ENCODE measurements at places on chromosomes 7 and 10.

DNA sequence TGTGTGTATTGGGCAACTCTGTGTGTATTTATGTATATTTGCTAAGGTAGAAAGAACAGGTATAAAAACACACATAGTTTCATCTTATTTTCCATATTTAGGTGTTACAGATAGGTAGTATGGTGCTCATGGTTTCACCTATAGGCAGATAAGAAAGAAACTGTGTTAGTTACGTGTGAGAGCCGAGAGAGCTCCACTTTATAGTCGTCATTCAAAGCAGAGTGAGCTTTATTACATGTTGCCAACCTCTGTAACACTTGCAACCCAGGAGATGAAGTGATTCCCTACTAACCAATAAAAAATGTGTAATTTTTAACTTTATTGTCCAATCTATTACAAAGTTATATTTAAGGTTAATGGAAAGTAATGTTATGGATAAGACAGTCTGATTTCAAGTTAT is 121.3 kb downstream of the AGMO start:
- DNase-seq, result no peak

DNA sequence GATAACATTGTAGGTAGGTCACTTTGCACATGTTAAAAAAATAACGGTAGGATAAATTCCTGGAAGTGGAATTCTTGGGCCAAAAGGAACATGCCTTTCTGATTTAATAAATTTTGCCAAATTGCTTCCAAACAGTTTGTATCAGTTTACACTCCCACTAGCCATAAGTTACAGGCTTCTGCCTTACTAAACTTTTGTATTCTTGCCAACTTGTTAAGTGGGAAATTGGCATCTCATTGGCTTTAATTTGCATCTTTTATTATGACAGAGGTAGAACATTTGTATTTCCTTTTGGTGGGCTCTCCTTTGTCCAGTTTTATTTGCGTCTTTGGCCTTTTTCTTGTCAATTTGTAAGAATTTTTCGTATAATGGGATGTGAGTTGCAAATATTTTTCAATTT is 38.3 kb upstream of the FAM180A start:
- DNase-seq, result no peak

DNA sequence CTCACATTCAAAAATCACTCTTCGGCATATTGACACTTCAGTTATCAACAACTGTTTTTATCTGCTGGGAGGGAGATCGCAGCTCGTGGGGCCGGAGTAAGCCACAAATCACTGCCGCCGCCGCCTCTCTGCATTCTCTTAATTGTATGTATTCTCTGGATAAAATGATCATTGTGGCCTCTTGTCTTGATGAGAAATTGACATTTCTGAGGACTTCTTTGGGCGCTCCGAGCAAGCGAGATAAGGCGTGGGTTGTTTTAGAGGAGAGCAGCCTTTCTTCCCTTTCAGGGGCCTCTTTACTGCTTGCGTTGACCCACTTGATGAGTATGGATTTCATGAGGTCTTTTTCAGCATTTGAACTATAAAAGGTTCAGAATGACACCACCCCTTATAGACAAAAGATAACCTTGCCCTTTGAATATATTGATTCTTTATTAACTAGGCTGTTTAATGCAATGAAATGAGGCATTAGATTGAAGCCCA is 130.6 kb downstream of the EBF3 start:
- DNase-seq, result no peak

DNA sequence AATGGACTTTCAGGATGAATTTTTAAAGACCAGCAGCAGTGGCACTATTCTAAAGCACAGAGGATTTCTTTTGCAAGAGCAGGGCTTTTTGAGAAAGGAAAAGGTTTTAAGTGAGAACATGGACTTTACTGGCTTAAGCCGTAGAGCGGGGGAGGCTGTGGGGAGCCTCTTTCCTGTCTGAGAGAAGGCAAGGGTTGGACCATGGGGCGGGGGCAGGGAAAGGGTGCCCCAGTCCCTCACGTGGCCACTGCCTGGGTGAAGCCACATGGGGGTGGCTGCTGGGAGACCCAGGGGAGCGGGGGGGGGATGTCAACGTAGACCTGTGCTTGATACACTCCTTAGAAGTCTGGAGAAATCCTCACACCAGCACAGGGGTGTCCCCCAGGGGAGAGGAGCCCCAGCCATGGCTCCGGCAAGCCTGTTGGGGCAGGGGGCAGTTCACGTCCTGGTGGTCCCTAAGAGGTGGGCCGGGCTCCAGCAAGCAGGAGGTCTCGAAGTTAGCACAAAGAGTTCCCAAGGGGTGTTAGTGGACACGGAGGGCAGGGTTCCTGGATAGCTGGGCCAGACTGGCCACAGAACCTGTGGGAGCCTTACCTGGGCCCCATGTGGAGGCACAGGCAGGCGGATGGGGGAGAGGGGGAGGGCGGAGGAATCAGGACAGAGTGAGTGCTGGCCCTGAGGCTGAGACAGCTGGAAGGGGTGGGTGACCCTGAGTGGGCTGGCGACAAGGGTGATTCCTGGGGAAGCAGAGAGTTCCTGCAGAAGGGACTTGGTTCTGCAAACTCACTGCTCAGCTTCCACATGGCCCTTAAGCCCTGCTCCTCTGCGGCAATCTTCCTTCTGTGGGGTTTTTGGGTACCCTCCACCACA is 36.9 kb upstream of the ELFN1 start:
- no peak for DNase-seq

DNA sequence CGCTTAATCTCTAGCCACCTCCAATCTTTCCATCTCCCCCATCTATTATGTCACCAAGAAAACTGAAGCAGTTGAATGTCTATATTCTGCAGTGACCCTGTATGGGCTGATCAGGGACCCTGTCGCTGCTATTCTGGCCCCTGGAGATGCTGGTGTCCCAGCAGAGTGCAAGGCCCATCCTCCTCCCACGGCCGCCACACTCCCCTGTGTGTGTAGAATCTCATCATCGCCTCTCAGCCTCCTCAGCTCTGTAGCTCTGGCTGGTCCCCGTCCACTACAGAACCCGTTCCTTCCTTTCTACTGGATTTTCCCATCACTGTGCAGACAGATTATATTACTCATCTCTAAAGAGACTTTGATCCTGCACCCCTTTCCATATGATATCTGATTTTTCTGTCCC is 235.8 kb upstream of the PFKP start:
- no peak for DNase-seq

DNA sequence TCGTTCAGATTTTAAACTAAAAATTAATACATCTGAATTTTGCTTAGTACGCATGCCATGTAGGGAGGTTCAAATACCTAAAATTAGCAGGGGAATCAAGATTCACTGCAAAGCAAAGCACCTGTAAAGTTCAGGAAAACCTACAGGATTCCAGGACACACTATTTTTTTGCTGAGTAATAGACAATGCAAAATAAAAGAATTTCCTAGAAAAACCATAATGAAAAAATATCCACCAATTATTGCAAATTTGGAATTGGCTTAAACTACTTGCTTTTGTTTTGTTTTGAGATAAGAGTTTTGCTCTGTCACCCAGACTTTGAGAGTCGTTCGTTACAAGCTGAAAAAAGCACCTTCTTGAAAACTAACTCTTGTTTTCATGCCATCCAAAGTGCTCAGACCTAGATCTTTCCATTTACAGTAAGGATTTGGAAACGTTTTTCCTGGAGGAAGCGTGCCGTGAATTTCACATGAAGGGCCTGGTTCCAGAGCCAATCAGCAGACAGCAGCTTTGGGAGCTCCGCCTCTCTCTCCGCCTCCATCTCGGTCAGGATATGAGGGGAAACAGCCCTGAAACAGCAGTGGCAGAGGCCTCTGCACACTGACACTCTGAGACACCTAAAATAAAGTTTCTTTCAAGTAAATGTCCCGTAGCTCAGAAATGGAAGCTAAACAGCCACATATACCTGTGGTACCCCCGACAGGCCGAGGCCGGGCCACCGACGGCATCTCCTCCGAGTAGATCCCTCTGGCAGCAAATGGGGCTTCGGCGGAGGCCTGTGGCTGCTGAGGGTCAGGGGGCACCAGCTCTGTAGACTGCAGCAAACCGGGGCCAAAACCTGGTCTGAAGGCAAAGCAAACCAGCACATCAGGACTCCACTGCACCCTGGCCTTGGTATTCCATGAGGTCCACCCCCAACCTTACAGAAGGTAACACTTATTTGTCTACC is 45.9 kb upstream of the ATP6V0A4 start:
- DNase-seq, result no peak

DNA sequence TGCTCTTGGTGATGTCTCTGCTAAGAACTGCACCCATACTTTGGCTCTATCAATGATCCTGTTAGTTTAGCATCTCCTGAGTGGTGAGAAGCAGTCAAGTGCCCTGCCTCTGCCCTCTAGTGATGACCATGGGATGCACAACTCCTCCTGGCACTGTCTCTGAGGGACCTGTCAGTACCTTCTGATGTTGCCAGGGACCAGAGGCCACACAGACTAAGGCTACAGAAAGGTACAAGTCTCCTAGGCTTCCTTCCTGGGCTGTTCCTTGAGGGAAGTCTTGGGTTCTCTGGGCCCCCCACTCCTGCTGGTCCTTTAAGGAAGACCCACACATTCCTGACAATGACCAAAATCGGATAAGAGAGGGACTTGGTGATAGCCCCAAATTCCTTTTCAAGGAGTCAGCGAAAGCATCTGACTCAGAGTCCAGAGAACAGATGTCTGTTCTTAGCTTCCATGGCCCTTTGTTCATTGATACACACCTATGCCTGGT is 15.3 kb downstream of the NKX2-3 start:
- DNase-seq, result no peak

DNA sequence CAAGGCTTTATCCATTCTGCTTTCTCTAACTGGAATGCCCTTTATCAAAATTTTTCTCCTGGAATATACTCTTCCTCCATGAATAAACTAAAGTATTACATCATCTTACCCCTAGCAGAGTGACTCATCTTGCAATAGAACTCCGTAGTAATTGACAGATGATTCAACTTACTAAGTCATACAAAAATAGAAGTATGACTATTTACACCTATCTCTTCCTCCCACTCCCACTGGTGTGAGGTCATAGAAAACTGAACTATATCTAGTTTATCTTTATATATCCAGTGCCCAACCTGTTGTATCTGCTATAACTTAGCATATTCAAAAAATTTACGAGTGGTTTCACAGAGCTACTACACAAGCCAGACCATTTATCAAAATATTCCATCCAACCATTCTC is 26.1 kb downstream of the ABCB1 start:
- no peak for DNase-seq

GRCh38 chr7:91974066-91974465 is 33.4 kb downstream of the AKAP9 start:
- DNase-seq, result no peak

DNA sequence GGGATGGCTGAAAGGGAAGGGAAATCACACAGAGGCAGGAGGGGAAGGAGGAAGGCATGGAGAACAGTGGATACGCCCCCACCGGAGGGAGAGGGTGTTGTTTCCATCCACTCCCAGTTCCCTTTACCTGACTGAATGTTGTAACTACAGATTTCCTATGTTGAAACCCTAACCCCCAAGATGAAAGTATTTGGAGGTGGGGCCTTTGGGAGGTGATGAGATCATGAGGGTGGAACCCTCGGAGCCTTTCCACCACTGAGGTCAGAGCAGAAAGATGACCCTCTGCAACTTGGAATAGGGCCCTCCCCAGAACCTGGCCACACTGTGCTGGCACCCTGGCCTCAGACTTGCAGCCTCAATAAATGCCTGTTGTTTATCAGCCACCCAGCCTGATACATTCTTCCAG is 48.6 kb upstream of the CNPY1 start:
- no peak for DNase-seq

DNA sequence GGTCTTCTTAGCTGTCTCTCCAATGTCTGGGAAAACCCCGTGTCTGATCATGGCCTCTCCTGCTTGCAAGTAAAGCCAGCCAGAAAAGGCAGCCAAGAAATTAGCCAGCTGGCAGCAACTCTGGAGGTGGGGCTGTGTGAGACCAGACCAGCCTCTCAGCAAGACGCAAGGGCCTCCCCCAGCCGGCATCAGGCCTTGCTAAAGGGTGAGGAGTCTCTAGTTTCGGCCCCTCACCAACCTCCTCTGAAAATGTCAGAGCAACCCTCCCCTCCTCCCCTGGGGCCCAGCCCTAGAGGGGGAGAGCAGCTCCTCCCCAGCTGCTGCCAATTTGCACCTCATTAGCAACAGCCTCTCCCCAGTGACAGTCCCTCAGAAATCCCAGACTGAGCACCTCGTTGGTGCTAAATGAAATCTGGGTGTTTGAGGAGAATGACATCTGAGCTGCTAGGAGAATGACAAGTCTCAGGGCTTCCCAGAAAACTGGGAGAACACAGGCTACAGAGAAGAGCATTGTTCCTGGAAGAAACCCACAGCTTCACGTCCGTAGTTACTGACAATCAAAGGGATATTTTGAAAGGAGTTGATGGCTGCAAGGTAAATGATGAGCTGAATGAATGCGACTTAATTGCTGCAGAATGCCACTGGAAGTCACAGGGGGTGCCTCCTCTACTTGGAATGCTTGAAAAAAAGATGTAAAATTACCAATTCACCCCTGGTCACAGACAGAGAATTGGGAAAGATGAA is 25.9 kb downstream of the DGKI start:
- DNase-seq, result no peak

- DNase-seq, result no peak
Measured at GRCh38 chr7:111558991-111559390, 3.3 kb downstream of the IMMP2L start.

DNA sequence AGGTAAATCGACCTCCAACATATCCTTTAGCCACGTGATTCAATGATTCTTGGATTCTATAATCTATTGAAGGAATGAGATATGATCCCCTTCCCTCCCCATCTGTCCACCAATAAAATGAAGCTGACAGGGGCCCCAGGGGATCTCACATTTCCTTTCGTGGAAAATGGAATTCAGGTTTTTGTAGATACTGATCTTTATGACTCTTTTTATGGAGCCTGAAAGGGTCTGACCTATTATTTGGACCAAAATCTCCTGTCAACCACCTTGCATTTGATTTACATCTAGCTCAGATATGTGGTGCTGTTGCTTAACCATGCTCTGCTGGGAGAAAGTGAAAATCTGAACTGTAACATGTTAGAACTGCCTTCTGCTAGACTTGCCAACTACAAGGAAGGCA is 234.0 kb upstream of the CXCL12 start:
- DNase-seq, result no peak

DNA sequence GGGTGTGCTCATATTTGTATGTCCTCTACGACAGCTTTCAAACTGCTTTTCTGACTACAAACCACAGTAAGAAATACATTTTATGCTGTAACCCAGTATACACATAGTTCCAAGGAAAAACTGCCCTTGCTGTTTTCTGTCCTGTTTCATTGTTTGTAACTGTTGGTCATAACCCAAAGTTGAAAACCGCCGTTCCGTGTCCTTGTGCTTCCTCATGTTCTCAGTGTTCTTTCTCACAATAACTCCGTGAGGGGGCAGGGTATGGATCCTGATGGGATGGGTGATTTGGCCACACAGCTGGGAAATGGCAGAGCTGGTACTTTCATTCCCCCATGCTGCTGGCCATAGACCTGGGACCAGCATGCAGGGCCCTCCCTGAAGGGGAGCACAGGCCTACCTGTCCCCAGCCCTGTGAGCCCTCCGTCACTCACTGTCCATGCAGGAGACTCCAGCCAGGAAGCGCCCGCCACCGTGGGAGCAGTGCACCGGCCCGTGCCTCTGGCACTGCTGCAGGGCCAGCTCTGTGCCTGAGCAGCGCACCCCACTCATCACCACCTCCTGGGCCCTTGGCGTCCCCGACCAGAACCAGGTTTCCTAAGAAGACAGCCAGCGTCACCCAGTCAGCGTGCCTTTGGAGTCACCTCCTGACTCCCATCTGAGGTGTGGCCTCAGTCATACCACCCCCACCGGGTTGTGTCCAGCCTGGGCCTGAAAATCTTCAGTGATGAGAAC is 12.7 kb downstream of the LOXL4 start:
- no peak for DNase-seq

- no peak for DNase-seq
Measured at GRCh38 chr7:47691988-47692387, 110.1 kb upstream of the TNS3 start.
